ENCODE measurements at places on chromosomes 1 and 21.

- DNase-seq, result no peak
These were observed 78.7 kb downstream of the ACTL8 start for GRCh38 chr1:17833661-17834501.

GRCh38 chr1:23644555-23644866, 47.1 kb upstream of the RPL11 start:
- DNase-seq, result no peak

DNA sequence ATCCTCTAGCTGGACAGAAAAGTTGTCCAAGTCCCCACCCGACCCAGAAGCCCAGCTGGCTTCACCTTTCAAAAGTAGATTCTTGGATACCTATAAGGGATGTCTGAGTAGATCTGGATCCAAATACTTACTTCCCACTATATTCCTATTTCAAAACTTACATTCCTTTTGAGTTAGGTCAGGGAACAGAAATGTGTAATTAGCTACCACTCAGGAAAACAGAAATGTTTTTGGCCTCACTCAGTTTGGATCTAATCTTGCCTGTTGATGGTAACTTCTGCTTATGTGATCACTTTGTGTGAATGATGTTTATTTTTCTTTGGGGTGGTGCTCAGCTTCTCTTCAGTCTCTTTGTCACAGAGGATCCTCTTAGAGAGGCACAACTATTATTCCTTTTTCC, 814.4 kb upstream of the RGS18 start:
- DNase-seq, result no peak

DNA sequence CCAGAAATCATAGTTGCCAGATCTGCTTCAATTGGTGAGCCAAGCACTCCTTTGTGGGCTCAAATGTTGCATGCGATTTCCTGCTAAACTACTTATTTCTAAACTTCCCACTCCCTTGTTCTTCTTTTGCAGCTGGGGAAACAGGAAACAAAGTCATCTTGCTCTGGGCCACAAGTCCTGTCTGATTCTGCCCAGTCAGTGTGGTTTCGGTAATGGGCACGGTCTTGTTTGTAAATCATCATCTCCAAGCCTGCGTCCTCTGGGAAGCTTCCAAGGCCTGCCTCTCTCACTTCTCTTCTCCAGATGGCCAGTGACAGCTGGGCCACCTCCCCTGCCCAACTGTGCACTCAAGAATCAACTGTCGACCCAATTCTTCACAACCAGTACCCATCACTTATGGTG, 4.4 kb downstream of the S100A8 start:
- DNase-seq, result no peak

DNA sequence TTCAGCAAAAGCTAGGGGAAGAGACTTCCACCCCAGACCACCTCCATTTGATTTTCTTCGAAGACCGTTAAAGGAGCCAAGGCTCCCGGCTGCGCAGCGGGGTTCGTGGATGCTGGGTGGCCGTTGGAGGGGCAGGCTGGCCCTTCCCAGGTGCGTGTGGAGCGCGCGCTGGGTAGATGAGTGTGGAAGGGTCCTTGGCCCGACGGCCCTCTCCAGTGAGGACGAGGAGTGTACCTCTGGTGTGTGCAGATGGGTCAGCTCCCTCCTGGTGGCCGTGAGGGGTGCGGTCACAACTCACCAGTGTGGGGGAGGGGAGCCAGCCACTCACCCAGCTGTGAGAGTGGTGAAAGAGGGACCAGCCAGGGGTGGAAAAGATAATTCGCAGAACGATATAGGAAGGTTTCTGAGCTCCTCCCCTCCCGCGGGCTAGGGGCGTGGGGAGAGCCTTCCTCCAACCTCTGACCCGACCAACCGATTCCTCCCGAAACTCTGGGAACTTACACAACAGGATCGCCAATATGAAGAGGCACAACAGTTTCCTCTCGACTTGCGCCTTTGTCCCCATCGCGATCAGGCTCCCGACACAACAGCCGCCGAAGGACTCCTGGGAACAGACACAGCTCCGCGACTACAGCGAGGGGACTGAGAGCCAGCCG, at the start of gene F11R:
Gene F11R (minus strand): TSS at position 644 of the 656 bp plus-strand sequence. CDS start 79 bp downstream, at position 565.
- DNase-seq, result no peak

DNA sequence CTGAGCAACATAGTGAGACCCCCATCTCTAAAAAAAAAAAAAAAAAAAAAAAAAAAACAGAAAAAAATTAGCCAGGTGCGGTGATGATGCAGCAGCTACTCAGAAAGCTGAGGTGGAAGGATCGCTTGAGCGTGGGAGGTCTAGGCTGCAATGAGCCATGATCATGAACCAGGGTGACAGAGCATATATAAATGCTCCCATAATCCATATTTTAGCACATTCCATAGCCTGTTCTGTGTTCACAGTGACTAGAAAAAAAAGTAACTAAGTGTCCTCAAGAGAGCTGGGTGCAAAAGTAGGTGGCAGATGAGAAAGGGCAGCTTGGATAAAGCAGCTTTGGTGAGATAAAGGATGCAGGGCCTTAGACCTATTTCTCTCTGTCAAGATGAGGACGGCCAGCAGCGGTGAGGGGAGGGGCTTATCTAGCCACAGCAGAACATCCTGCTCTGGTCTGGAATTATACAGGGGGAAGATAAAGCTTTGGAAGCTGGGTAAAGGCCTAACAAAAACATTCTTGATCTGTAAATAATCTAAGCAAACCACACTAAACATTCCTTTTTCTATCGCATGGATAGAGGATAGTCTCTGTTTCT, 205.3 kb downstream of the DAB1 start:
- no peak for DNase-seq

DNA sequence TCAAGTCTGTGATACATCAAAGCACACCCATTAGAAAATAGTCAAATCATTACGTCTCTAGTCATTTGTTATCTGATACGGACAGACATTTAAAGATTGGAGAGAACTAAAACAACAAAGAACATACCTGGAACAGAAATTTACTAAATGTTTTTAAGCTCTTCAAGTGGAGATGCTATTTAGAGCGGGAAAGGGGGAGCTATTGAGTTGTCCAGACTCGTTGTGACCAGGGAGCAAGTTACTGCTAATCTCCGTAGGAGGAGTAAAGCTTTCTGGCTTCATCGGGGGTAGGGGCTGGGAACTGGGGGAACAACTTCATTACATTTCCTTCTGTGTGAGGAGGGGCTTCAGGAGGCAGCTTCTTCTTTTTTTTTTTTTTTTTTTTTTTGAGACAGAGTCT, 129.7 kb downstream of the RNF220 start:
- DNase-seq, result no peak

DNA sequence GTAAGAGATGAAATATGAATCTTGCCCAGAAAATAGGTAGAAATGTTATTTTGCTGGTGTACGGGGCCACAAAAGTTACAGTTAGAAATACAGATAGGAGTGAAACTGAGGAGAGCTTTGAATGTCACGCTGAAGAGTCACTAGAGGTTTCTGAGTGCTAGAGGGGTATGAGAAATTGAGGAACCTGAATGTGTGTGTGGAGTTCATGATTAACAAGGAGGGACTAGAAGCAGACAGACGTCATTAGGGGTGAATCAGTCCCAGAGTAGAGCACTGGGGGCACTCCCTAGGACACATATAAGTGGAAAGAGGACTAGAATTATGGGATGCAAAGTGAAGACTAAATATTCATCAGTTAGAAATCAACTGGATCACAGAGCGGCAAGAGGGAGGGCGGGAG, 188.9 kb upstream of the MAP1LC3C start:
- no peak for DNase-seq

GRCh38 chr21:39675590-39675989, 62.9 kb downstream of the B3GALT5 start:
- no peak for DNase-seq

DNA sequence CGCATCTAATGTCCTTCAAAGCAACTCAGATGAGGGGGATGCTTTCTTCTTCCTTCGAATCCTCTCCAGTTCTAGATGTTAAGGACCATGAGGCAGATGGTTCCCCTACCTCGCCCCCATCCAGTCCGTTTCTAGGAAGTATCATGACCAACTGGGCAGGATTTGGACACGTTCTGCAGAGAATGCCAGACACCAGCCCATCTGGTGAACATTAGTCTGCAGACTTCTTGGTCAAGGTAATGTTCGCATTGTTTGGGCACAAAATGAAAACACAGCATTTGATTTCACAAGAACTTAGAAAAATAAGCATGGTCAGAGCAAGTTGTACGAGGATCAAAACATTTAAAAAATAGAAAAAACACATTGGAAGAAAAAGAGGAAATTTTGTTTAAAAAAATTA, 25.4 kb upstream of the ADARB1 start:
- DNase-seq, result no peak

- DNase-seq, result no peak
These were observed 4.0 kb downstream of the RNF207 start for GRCh38 chr1:6209661-6210580.

GRCh38 chr1:41860214-41860613, 58.5 kb downstream of the HIVEP3 start:
- no peak for DNase-seq

GRCh38 chr1:226710501-226710900, 28.6 kb downstream of the ITPKB start:
- no peak for DNase-seq

DNA sequence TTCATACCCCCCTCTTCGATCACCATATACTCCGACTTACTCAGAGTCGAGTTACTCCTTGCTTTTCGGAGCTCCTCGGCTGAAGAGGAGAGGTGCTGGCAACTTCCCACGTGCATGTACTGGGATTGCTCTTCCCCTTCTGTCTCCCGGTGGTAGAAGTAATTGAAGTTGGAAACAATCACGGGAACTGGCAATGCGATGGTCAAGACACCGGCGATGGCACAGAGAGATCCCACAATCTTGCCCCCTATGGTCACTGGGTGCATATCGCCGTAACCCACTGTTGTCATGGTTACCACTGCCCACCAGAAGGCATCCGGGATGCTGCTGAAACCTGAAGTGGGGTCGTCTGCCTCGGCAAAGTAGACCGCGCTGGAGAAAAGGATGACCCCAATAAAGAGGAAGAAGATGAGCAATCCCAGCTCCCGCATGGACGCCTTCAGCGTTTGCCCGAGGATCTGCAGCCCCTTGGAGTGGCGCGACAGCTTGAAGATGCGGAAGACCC, 1.5 kb downstream of the KCNA3 start:
- no peak for DNase-seq

- DNase-seq, result no peak
These were observed 30.7 kb upstream of the CD34 start for GRCh38 chr1:207941665-207942064.

GRCh38 chr1:50251702-50252101, 143.0 kb downstream of the ELAVL4 start:
- DNase-seq, result no peak

DNA sequence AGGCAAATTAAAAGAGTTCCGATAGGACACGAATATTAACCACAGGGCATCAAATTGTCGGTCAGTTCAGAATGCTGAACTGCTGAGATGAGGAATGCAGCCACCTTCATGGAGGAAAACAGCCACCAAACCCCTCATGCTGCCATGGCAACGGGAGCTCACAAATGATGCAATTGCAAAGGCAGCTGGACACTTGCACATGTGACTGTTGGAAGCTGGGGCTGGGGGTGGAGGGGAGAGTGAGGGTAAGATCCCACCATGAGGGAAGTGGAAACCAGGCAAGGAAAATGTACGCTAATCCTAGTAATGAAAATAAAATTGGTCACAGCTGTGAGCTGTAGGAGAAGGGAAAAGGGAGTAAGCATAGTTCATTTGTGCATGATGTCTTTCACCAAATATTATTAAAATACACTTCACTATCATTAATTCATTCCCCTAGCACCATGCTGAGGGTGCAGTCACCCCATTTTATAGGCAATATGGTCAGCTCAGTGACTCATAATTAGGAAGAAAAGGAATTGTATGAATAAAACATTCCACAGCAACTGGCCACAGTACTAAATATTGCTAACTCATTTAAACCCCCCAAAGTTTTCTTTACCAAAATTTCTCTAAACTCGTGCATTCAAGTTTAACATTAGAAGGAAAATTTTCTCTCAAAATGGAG, 15.3 kb downstream of the BECN2 start:
- peak; percentile 15 for DNase-seq

GRCh38 chr1:107532318-107532717, 391.5 kb downstream of the NTNG1 start:
- no peak for DNase-seq

DNA sequence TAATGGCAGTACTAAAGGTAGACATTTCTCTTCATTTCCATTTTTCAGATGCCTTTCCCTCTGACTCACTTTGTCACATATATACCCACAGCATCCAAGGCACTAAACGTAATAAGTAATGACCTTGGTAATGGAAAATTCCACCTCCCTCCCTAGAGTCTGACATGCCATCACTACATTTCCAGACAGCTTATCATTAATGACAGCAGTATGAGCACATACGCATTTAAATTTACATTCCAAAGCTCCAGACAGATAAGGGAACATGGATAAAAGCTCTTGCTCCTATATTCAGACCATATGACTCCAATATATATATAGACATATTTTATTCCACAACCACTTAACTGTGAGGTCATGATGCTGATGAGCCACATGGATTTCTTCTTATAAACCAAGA, 191.7 kb upstream of the GORAB start:
- no peak for DNase-seq

DNA sequence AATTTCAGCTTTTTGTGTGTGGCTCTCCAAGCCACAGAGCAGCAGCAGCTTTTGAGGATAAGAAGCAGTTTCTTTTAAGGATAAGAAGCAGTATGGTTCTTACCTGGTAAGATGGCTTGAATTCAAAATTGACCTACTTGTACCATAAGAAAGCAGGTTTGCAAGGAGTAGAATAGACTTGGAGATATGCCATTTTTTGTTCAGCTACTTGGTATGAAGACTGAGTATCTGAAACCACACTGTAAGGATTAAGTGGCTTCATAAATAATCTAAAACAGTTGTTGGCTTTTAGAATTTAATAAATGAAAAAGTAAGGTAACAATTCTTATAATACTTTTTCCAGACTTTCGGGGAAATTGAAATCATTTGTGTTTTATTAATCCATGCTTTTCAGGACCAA, 74.2 kb downstream of the ATF6 start:
- no peak for DNase-seq

GRCh38 chr1:29210278-29211085, 20.3 kb downstream of the MECR start:
- DNase-seq, result no peak

- no peak for DNase-seq
These were observed 224.4 kb upstream of the COA6 start for GRCh38 chr1:234148816-234149215.

- no peak for DNase-seq
These were observed 29.2 kb downstream of the OLFML3 start for GRCh38 chr1:114008480-114008941.

DNA sequence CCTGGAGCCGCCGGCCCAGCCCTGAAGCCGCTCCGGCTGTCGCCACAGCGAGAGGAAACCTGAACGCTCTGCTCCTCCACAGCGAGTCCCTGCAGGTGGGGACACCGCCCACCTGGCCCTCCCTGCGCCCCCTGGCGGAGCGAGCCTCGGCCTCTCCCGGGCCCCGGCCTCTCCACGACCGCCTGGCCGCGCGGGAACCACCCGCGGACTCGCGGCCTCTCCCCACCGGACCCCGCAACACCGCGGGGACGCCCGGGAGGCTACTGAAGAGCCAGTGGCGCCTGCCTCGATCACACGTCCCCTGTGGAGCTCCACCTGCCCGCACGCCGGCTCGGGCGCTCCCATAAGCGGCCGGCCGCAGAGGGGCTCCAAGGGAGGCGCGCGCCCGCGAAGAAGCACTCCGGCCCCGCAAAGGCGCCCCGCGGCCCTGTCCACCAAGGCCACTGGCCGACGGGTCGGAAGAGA, 109.6 kb downstream of the KCNN3 start:
- DNase-seq, result no peak

GRCh38 chr1:151713874-151714273, 2.7 kb downstream of the CELF3 start:
- DNase-seq, result no peak

GRCh38 chr1:161480381-161481035, 24.7 kb upstream of the FCGR2A start:
- DNase-seq, result no peak

GRCh38 chr1:53593758-53594380, 134.7 kb downstream of the DMRTB1 start:
- DNase-seq, result peak; percentile 74
